Foreskin melanocyte (primary cell): ENCODE measurements at places on chromosomes 3 and 15.
A peak's percentile ranks its signal among the peaks of the same experiment; 100 is the strongest.

GRCh38 chr3:179450261-179450701 is 989 bp downstream of the GNB4 start:
- peak; percentile 28 for DNase-seq

GRCh38 chr3:186990878-186991308 is 60.6 kb downstream of the ST6GAL1 start:
- no peak for DNase-seq

DNA sequence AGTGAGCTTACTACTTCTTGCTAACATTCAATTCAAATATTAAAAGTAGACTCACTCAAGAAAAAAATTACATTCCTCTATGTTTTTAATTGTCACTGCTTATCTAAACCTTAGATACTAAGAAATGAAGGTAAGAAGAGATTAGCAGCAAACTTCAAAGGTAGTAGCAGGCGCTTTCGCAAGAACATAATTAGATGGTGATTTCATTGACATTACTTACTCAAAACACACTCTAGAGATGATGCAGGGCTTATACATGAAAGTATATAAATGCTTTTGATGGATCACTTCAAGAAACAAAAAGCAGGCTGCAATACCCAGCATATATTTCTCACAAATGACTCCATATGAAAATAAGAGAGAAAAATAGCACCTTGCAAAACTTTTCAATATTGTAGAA is 86.8 kb downstream of the FSIP1 start:
- DNase-seq: no peak

DNA sequence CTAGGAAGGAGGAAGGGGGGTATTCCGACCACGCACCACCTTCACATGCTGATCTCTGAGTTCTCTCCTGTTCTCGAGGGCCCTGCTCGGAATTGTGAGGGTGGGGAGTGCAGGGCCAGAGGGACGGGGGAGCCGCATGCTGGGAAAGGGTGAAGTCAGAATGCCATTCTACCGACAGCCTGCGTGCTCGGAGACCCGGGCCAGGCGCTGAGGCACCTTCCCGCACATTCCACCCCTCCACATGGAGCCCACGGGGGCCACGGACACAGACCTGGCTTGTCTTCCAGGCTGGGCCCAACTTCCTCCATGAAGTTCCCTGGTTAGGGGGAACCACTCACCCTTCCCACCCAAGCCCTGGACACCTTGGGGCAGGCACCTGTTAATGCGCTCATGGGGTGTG is 28.7 kb upstream of the PIGZ start:
- no peak for DNase-seq
